ENCODE measurements at places on chromosomes 3 and 15.

DNA sequence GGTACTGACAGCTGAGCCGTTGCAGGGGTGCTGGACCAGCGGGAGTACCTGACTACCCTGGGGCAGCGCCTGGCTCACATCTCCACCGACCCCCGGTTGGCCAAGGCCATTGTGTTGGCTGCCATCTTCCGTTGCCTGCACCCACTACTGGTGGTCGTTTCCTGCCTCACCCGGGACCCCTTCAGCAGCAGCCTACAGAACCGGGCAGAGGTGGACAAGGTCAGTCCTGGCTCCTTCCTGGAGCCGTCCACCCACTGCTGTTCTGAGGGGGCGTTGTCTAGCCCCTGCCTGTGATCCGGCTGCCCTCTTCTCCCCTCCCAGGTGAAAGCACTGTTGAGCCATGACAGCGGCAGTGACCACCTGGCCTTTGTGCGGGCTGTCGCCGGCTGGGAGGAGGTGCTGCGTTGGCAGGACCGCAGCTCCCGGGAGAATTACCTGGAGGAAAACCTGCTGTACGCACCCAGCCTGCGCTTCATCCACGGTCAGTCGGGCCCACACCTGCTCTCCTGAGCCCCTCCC lies 45.7 kb downstream of the DHX30 start:
- no peak overlapping the region for H3K27ac ChIP-seq
- no peaks in the 10 kb centered on the region for H3K4me1 ChIP-seq
- H3K27me3 ChIP-seq: no peaks in the 10 kb centered on the region
- DNase-seq: no peak
- H3K36me3 ChIP-seq: no peaks in the 10 kb centered on the region
- no peak overlapping the region for H3K4me3 ChIP-seq

DNA sequence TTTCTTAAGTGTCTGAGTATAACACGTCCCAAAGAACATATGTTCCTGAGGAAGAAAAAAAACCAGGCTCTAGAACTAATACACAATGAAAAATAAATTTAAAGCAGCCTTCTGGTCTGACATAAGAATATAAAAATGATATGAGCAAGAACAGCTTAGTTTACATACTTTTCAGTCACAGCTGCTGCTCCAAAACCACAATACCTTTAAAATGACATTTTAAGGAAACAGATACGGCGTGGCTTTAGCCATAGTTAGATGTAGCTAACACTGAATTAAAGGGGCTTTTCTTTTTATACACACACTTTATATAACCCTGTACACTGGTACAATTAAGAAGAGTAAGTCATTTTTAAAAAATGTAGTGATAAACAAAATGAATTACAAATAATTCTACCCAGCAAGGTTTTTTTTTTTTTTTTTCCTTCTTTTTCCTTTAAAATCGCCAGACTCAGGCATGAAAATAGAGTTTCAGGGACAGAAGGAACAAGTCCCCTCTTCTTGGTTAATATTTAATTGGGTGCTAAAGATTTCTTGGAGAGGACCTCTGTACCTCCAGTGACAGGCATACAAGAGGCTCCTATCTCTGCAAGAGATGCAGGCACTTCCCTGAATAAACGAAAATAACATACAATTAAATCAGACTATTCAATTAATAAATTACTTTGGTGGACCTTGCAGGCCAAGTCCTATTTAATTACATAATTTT lies 265.6 kb downstream of the FOXP1 start:
- DNase-seq: no peak
- peaks cover 4% of the 10 kb centered on the region for H3K36me3 ChIP-seq
- peak overlapping the region; percentile 72 for H3K4me3 ChIP-seq
- H3K4me1 ChIP-seq: peaks cover 21% of the 10 kb centered on the region

GRCh38 chr15:70058642-70059360 lies 38.9 kb downstream of the TLE3 start:
- no peak for DNase-seq
- no peaks in the 10 kb centered on the region for H3K4me1 ChIP-seq
- H3K27me3 ChIP-seq: no peaks in the 10 kb centered on the region
- H3K4me3 ChIP-seq: no peak overlapping the region
- H3K36me3 ChIP-seq: peaks cover 95% of the 10 kb centered on the region

- no peaks in the 10 kb centered on the region for H3K4me1 ChIP-seq
- H3K4me3 ChIP-seq: no peak overlapping the region
- no peak for DNase-seq
- no peak overlapping the region for H3K27ac ChIP-seq
- H3K27me3 ChIP-seq: peaks cover 6% of the 10 kb centered on the region
- H3K36me3 ChIP-seq: no peaks in the 10 kb centered on the region
These were observed 794.9 kb downstream of the NTRK3 start for GRCh38 chr15:87461631-87462030.

DNA sequence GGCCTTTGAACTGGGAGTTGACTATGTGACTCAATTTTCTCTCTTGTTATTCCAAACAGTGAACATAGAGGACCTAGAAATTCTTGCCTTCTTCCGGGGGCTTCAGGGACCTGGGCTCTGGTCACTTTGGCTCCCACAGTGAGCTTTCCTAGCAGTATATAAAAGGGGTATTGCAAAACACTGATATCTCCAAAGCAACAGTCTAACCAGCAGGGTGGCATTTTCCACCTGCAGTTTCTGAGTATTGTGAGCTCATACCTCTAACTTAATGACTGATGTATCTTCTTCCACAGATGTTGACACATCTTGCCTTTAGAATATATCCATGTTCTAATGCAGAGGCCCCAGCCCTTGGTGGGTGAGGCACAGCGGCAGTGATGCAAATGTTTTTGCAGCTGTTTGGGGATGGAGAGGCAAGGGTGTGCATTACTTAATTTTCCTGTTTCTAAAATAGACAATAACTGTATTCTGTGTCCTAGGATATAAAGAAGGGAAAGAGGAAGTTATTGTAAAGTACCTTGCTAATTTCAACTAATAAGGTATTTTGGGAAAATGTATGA lies 45.7 kb upstream of the ADGRG7 start:
- no peaks in the 10 kb centered on the region for H3K4me1 ChIP-seq
- no peaks in the 10 kb centered on the region for H3K27me3 ChIP-seq
- no peak overlapping the region for H3K27ac ChIP-seq
- DNase-seq: no peak
- no peaks in the 10 kb centered on the region for H3K36me3 ChIP-seq

DNA sequence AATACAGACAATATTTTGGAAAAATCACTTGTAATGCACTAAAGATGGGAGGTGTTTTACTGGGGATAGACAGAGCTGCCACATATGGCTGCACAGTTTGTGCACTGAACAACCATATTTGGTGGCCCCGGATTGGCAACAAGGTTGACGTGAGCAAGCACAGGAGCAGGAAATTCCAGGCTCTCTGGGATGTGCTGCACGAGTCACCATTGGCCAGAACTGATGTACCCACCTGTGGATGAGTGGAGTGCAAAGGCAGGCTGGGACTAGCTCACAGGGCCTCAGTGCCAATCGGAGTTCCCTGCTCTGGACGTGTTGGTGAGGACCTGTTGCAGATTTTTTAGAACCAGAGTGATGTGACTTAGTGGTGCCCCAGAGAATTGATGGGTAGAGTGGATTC lies 42.0 kb upstream of the SCAANT1 start:
- H3K27ac ChIP-seq: no peak overlapping the region
- H3K27me3 ChIP-seq: no peaks in the 10 kb centered on the region
- H3K4me1 ChIP-seq: peaks cover 19% of the 10 kb centered on the region
- H3K36me3 ChIP-seq: no peaks in the 10 kb centered on the region

Measured in naive thymus-derived CD8-positive, alpha-beta T cell (primary cell).